IMR-90 (cell line): ENCODE measurements at places on chromosomes 1 and 21. TPM values are rescaled to one million over a fixed set of nuclear protein-coding genes. Genes with fewer than 3 reads are reported as not detected.

RGS13 gene
- not detected in 2 replicates for total RNA-seq

TEX38 gene
- total RNA-seq: not detected in 2 replicates

C8A gene
- not detected in 2 replicates for total RNA-seq

S100A8 gene
- total RNA-seq: not detected in 2 replicates

DNA sequence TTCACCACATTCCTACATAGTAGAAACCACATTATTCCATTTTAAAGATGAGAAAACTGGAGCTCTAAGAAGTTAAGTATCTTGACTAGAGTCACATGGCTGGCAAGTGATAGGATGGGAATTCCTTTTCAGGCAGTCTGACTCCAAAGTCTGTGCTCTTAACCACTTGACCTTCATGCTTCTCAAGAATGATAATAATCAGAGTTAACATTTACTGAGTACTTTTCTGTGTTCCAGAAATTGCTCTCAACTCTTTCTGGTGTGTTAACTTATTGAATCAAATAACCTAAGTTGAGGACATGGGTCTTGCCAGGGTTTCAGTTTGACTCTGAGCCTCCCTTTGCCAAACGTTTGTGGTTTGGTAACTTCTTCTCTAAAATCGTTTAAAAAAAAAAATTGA lies 169.4 kb downstream of the RASAL2 start:
- peak; percentile 44 for DNase-seq

GRCh38 chr1:89391686-89392085 lies 27.8 kb downstream of the GBP6 start:
- no peak for DNase-seq

DNA sequence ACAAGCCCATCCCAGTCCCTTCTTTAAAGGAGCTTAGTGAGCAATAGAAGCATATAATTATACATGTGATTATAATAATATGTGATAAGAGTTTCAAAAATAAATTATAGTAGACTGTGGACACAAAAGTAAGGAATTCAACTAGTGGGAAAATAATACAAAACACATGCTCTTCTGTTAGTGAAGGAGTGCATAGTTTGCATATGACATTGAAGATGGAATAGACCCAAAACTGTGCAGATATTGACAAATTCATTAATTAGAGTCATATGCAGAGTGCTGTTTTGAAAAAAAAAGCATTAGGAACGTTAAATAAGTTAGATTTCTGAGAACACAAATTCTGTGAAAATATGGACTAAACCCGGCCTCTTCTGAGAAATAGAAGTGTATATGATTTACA lies 278.8 kb downstream of the ASTN1 start:
- no peak for DNase-seq

DNA sequence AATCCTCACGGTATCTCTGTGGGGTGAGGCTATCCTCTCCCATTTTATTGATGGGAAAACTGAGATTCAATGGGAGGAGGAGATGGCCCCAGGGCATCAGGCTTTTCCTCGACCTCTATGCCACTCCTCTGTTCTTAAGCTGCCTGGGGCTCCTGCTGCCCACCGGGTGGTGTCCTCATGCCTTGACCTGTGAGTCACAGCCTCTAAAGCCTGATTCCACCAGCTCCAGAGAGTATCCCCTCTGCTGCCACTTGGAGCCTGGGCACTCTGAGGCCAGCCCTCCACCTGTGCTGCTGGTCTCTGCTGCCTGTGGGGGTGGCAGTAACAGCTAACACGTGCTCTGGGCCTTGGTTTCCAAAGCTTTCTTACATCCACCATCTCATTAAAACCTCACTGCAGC lies 241.2 kb downstream of the TRABD2B start:
- no peak for DNase-seq

DNA sequence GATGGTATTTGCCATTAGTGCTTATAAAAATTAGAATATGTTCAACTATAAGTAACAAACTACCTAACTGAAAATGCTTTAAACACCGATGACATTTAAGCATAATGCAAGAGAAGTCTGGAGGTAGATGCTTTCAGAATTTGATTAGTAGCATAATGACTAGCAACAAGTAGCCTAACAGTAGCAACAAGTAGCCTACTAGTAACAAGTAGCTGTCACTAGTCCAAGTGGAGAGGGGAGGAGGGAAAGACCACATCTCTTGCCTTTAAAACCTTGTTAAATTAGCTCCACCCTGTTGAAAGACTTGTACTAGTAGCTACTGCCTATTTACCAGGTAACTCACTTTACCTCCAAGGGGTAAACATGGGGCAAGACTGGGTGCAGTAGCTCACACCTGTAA lies 7.9 kb downstream of the GPR88 start:
- DNase-seq: no peak

DNA sequence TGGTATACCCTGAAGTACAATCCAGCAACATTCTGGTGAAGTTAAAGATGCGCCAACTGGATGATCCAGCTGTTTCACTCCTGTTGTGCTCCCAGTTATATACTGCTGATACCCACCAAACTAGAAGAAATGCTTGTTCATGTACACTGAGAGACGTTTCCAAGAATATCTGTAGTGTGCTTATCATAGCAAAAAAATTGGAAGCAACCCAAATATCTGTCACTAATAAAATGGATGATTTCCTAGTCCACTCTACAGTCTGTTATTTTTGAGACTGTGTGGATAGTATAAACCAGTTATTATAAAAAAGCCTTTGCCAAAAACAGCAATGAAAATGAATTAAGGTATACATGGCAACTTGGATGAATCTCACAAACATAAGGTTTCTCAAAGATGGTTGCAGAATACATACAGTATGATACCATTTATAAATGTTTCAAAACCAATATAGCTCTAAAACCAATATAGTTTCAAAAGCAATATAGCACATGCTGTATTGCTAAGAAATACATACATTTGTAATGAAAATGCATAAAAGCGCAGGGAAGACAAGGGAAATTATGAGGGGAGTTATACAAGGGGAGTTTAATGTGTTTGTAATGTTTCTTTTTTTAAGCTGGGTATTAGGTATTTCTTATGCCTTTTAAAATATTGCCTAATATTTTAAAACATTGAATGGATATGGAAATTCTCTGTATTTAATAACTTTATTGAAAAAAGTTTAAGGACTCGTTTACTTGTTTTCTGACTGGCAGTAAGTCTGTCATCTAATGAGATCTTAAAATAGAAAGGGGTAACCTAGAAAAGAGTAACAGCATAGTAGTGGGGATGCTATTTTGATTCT lies 36.5 kb downstream of the GPSM2 start:
- DNase-seq: peak; percentile 6

DNA sequence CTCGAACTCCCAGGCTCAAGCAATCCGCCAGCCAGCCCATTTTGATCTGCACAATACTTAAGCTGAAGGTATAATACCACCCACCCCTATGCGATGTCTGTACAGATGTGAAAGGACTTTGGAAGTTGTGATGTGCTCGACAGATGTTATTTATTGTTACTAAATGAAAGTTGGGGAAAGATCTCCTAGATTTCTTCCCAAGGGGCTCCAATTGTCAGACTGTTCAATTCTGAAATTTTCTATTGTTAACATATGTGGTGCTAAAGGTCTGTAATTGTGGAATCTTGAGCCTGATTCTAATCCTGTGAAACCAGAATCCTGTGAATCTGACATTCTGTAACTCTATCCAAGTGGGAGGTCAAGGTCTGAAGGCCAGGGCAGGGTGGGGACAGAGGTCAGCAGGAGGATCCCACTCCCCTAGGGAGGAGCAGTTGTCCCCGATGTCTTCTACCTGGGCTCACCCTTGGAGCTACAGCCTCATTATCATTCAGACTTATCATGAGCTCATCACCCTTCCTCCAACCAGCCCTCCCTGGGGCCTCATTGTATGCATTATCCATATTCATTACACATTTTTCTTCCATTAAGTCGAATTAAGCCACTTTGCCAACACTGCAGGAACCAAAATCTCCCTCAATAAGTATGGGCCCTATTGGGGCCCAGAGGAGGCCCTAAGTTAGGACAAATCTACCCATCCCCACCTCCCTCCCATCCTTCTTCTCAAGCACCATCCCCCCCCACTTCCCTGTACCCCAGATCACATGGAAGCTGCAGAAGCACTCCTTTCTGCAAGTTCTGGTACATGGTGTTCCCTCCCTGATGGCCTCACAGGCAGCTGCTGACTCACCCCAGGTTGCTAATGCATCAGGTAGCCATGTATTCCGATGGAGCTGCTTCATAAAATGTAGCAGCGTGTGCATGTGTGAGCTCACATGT lies 32.3 kb downstream of the SHISAL2A start:
- DNase-seq: no peak

DNA sequence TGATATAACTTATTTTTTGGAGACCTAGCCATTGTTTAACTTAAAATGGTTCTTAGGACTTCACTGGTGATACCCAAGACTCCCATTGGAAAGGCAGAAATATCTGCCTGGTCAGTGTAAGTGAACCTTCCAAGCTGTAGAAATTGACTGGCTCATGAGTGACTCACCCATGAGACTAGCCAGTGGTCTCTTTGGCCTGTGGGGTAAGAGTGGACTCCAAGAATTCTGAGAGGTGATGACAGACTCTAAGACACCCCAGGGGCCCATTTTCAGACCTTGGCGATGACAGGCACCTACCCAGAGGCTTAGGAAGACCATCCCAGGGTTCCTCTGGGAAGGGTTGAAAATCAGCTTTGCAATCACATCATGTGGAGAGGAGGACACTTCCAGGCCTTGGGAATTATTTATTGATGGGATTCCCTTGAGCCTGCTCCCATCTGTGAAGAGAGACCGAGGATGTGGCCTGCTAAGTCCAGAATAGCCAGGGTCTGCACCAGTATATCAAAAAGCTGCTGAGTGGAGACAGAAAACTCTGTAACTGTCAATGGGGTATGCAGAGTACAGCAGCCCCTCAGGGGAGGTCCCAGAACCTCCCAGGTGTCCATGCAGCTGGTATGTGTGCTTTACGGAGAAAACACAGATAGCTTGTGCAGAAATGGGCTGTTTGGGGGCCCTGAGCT lies 78.9 kb downstream of the KAZN start:
- DNase-seq: no peak

DNA sequence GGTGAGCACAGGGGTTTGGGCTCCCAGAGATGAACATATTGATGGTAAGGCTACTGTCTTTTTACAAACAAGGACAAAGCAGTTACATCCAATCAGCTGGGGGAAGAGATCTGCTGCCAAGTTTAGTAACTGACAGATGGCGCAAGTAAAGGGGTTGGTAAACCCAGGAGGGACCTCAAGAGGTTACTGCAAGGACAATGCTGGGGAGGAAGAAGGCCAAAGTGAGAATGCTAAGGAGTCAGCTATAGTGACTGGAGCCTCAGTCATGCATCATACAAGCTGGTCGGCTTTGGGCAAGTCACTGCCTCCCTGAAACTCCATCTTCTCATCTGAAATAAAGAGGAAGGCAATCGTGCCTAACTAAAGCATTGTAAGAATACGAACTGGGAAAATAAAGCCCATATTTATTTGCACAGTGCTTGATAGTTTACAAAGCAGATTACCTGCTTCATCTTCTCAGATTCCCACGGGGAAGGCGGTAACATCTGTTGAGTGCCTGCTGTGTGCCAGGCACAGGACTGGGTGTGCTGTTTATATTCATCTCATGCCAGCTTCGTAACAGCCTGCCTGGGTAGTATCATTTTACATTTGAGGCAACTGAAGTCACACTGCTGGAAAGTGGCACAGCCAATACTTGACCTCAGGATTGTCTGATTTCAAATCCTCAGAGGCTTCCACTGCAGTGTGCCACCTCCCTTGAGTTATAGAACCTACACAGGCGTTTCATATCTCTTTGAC lies 114.8 kb downstream of the BEND5 start:
- DNase-seq: no peak

- peak; percentile 44 for DNase-seq
These were observed 57.9 kb downstream of the TTC3 start for GRCh38 chr21:37130971-37131370.

DNA sequence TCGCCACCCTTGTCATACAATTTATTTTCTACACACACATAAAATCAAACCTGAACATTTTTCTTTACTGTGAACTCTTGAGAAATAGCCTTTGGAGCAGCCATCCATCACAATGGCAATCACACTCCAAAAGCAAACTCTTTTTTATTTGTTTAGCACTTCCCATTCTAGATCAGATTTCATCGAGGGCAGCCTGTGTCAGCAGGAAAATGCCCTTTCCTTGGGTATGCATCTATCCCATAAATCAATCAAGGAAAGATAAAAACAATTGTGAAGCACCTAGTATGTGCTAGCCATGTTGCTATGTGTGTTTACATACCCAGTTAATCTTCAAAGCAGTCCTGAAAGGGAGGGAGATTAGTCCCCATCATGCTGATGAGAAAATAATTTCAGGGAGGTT lies 484.1 kb upstream of the USP24 start:
- DNase-seq: no peak

- peak; percentile 44 for DNase-seq
These were observed 169.2 kb downstream of the DHRS3 start for GRCh38 chr1:12448746-12449177.
